ENCODE measurements at places on chromosomes 13 and 19.

DNA sequence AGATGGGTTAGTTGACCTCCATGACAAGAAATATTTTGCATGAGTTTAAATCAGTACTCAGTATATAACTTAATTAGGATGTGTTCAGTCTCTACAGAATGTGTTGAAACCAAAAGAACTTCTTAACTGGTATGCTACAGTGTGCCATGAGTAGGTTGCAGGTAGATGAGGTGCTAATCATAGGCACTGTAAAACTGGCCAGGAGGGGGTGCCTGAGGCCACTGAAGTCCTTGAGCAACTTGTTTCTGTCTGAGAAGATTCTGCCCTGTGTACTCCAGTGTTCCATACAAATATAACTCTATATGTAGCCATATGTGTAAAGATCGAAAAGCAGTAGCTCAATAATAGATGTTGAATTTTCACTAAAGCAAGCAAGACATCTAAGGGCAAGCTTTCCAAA lies 549.2 kb upstream of the KLF12 start:
- DNase-seq = no peak

- DNase-seq = no peak
Measured at GRCh38 chr19:23440207-23440606, 44.9 kb upstream of the ZNF91 start.

DNA sequence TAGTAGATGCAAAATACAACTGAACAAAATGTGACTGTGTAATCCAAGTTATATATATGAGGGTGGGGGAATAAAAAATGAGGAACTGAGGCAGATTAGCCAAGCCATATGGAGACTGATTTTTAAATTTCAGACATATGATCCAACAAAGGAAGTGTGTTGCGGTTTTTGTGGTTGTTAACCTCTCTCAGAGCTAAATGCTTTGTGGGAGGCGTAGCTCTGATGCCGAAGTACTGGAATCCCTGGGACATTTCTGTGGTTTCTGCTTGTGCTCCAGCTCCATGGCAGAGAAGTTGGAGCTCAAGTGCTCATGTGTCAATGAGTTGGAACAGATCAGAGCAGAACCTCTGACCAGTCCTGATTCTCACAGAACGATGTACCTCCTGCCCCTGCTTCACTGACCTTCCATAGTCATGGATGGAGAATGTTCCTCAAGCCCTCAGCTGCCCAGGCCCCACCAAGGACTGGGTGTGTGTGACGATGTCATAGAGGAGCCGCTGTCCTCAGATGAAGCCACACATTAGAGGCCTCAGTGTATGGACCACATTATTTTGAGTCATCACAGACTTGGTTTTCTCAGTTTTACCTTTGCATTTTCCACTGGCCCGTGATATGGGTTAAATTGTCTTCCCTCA lies 107.6 kb downstream of the SOX1 start:
- DNase-seq = no peak

- DNase-seq = no peak
Measured at GRCh38 chr19:3479177-3479833, 1.0 kb downstream of the SMIM24 start.

DNA sequence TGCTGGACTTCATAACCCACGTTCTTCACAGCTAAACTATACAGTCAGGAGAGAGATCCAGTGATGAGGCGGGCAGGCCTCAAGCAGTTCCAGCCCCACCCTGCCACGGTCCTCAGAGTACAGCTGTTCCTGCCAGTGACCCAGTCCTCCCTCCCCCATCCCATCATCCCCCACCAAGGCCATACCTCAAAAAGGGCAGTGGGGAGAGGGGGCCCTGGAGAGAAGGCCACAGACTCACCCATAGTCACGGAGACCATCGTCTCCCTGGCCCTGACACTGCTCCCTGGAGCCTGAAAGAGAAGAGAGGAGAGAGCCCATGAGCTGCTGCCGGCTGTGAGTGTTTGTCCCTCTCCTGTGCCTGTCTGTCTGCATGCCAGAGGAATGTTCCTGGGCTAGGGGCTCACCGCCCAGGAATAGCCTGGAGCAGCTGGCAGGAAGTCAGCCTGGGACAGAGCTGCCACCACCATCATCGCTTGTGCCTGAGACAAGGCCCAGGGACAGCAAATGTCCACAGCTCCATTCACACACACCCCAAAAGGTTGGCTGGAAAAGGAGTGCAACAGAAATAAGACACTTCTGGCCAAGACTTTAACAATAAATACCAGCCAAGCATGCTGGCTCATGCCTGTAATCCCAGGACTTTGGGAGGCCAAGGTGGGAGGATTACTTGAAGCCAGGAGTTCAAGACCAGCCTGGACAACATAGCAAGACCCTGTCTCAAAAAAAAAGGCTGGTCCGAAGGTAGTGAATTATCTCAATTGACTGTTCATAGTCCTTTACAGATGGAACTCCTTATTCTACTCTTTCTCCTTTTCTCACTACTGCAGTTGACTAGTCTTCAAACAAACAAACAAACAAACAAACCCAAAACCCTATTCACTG lies 6.4 kb downstream of the C19orf47 start:
- DNase-seq = no peak

DNA sequence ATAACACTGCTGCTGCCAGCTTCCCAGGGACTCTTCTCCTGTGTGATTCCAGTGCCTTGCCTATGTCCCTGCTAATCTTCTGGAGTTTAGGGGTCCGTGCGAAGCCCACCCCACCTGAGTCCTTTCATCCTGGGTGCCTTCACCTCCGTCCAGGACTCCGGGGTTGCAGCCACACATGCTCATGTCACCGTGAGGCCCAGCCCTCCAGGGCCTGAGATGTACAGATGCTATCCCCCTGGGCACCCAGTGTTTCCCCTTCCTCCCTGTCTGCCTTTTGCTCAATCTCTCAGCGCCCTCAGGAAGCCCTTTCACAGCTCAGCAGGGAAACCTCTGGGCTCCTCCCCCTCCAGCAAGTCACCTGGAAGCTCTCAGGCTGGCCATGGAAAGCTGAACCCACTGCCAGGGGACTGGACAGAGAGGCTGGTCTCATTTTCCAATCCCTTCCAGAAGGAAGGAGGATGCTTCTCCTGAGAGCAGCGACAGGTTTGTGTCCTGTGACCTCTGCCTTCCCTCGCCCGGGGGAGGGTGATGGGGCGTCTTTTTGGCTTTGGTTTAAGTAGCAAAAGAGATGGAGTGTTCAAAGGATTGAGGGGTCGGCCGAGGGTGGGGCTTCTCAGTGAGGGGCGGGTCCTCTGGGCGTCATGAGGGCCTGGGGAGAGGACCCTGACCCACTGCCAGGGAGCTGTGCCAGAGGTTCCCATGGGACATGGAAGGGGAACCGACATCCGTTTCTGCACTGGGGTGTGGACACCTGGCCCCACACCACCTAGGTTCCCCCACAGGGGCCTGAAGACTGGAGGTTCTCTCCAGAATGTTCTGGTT lies 30.8 kb upstream of the TFDP1 start:
- DNase-seq = no peak

DNA sequence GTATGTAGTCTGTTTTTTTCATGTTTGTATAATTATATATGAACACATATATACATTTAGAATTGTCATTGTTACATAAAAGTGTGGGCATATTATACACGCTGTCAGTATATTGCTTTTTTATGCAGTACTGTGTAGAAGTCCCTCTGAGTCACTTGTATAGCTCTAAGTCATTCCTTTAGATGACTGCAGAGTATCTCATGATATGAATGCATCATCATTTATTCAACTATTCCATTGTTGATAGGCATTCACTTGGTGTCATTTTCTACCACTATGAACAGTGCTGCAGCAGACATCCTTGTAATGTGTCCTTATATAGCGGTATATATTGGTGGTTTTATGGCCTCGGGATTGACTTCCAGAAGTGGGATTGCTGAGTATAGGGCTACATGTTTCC lies 15.3 kb downstream of the RFXAP start:
- DNase-seq = no peak

- no peak for DNase-seq
Measured at GRCh38 chr13:99610702-99611289, 109.5 kb downstream of the TM9SF2 start.

DNA sequence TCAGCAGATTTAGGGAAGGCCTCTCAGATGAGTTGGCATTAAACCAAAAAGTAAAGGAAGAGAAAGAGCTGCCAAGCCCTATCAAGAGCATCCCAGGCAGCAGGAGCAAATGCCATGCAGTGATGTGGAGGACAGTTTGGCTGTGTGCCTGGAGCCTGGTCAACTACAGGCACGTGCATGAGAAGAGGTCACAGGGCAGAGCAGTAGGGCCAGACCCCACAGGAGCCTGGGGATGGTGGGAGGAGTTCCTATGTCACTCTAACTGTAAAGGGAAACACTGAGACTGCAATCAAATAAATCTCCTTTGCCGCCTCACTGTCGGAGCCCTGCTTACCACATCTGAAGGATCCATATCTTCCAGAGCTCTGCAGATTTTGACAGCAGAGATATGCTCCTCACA lies 240.5 kb downstream of the ENOX1 start:
- no peak for DNase-seq

- no peak for DNase-seq
Measured at GRCh38 chr13:25846222-25846984, 205.4 kb downstream of the SHISA2 start.

DNA sequence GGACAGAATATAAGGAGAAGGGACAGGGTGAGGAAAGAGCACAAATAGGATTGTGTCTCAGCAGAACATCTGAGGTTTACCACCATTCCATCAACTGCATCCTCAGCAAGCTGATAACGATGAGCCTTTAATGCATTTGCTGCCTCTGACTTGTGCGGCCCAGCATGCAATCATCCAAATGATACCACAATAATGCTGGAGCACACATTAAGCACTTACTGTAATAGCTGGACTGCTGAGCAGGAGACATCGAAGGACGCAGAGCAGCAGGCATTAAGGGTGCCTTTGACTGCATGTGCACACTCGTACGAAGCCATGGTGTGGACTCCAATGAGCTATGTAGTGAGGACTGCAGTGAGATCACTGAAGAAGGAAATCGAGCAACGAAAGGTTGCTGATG lies 469.4 kb downstream of the FOXO1 start:
- DNase-seq = no peak

DNA sequence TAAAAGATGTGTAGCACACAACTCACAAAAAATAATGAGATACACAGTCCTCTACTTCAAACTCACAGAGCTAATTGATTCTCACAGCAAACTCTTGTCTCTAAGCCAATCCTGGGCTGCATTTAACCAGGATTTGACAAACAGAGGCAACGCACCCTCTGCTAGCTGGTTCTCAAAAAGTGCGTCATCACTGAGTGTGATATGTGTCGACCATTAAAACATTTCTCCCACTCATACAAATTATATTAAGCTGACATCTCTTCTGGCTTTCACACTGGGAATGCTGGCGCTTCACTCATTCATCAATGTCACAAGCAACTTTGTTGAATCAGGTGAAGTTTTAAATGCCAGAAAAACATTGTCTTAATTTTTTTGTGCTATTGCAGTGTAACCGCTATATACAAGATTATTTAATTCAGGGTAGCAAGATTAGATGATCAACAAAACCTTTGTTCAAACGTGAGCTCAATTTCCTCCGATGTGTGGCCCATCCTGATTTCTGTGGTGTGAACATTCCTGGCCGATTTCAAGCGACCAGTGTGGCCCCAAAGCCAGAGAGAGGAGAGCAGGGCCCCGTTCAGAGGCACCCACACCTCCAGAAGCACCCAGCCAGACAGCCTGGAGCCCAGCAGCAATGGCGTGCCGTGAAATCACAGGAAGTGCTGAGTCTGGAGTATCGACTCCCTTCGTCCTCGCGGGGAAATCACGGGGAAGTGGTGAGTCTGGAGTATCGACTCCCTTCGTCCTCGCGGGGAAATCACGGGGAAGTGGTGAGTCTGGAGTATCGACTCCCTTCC lies 49.4 kb downstream of the RASA3 start:
- no peak for DNase-seq

- DNase-seq = no peak
Measured at GRCh38 chr13:105599477-105600037, 935.9 kb downstream of the EFNB2 start.

- no peak for DNase-seq
Measured at GRCh38 chr13:45016792-45017425, 27.6 kb downstream of the GPALPP1 start.

DNA sequence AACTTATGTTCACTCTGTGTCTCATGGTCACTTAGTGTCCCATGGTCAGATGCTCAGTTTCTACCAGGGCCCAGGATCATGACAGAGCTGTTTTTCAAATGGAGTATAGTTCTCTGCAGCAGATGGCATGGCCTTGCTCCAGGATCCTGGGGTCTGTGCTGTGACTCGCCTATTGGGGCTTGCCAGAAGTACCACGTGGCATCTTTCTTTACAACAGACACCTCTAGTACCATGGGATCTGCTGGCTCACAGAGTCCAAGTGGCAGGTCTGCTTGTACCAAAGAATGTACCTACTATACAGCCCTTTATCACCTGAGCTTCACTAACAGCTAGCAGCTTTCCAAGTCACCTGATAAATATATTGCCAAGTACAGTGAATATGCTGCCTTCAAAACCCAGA lies 6.0 kb upstream of the RNF6 start:
- no peak for DNase-seq

DNA sequence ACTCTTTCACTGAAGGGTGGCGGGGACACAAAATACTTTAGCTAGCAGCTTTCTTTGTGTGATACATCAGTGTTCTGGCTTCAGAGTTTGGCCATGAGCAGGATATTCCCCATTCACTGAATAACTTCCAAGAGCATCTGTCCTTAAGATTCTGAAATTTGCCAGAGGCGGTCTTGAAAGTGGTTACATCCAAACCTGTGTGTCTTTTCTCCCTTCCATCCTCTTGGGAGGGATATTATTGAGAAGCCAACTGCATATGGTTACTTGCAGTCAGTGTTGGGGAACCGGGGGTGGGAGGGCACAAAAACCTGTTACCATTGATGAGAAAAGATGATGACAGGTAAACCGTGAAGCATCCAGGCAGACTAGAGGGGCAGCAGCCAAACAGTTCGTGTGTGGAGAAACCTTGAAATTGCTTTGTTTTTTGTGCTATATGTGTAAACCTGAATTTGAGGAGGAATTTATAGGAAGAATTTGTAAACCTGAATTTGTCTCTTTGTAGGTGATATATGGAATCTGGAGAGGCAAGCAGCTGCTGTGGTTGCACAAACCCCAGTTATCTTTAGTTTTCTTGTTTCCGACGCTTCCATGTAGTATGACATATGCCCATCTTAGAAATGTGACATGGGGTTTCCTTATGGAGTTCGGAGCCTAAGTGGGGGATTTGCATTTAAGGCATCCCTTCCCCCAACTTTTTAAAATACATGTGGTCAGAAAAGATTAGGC lies 104.8 kb downstream of the WDFY2 start:
- no peak for DNase-seq

GRCh38 chr13:59478908-59479307 lies 684.8 kb downstream of the DIAPH3 start:
- DNase-seq = no peak

- no peak for DNase-seq
Measured at GRCh38 chr13:32178763-32179162, 136.4 kb downstream of the ZAR1L start.
